Tongue (tissue), 3 donors: ENCODE measurements at places on chromosomes 11 and 22.

- no peak for DNase-seq
These were observed 81.0 kb downstream of the SLC36A4 start for GRCh38 chr11:93116641-93117441.

DNA sequence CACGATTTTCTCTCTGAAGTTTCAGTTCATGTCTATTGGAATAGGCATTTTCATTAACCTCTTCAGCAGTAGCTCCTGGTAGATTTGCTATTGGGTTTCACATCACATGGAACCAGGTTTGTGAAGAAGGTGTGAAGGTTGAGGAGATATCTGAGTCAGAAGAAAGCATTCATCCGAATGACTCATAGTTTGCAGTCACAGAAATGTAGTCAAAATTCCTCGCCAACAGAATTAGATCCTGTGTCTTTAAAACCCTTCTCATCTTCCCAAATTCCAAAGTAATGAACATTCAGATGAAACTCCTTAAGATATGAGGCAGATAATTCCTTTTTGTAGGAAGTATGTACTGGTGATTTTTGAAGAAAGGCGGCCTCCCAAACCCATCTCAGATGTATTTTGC, 125.0 kb upstream of the LARGE1 start:
- DNase-seq = no peak

DNA sequence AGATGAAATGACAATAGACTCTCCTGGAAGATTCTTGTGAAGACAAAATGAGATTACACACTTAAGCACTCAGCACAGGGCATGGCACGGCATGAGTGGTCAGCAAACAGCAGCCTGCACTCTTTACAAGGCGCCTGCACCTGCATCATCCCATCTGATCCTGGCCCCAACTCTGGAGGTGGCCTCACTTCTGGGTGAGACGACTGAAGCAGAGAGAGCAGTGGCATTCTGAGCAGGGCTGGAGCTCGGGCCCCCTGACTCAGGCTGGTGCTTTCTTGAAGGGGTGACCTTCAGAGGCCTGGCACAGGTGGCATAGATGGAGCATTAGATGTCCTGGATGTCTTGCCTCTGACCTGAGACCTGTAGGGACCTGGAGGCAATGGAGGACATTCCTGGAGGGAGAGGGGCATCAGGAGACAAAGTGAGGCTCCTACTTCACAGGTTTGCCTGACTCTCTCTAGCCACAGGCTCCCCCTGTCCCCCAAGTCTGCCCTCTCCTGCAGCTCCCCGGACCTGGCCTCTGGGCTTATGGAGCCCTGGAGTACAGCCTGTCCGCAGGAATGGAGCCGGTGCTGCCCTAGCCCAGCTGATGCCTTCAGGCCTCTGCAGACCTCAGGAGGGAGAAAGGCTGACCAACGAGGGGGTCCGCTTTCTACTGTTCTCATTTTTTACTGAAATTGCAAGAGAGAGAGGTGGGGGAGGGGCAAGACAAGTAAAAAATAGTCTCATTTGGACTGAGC, 65.5 kb upstream of the THY1 start:
- no peak for DNase-seq

DNA sequence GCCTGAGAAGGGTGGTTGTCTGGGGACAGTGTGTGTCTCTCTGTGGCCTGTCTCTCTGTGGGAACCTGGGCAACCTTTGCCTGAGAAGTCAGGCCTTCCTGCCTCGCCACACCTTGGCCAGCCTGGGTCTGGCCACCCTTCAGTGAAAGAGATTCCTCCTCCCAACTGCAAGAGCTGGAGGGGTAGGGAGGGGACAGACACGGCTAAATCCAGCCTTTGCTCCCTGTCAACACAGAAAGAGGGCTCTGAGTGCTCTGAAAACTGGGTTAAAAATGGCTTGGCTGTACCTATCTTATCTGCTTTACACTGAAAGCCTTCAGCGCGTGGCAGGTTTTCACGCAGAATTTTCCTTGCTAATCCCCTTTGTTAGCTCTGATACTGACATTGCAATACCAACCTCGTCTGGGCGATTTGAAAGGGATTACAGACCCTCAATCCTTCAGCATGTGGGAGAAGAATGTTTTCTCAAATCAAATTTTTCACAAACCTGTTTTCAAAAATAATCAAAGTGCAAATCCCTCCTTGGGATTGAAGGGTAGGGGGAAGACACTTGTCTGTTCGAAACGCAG, 163.7 kb downstream of the DSCAML1 start:
- no peak for DNase-seq

DNA sequence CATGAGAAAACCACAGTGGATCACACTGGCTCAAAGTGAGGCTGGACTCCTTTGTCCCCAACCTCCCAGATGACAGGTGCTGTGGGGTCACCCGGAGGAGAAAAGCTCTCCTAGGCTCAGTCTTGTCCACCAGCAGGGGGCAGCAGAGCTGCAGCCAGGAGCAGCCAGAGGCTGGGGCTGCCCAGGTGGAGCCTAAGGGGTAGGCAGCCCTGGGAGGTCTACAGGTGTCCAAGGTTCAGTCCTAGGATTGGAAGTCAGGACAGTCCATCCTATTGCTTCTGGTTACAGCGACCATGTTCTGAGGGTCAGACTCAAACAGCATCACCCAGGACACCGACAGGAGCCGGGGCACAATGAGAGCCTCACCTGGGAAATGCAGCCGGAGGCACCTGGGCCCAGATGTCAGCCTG, 77.6 kb upstream of the IGLL5 start:
- DNase-seq = peak; percentile 61

GRCh38 chr11:57638005-57638781, 11.5 kb downstream of the YPEL4 start:
- DNase-seq = peak; percentile 97

GRCh38 chr11:77127235-77127911, 673 bp upstream of the MYO7A start:
- peak; percentile 79 for DNase-seq

- no peak for DNase-seq
These were observed 128.0 kb downstream of the RBFOX2 start for GRCh38 chr22:35900483-35901168.

DNA sequence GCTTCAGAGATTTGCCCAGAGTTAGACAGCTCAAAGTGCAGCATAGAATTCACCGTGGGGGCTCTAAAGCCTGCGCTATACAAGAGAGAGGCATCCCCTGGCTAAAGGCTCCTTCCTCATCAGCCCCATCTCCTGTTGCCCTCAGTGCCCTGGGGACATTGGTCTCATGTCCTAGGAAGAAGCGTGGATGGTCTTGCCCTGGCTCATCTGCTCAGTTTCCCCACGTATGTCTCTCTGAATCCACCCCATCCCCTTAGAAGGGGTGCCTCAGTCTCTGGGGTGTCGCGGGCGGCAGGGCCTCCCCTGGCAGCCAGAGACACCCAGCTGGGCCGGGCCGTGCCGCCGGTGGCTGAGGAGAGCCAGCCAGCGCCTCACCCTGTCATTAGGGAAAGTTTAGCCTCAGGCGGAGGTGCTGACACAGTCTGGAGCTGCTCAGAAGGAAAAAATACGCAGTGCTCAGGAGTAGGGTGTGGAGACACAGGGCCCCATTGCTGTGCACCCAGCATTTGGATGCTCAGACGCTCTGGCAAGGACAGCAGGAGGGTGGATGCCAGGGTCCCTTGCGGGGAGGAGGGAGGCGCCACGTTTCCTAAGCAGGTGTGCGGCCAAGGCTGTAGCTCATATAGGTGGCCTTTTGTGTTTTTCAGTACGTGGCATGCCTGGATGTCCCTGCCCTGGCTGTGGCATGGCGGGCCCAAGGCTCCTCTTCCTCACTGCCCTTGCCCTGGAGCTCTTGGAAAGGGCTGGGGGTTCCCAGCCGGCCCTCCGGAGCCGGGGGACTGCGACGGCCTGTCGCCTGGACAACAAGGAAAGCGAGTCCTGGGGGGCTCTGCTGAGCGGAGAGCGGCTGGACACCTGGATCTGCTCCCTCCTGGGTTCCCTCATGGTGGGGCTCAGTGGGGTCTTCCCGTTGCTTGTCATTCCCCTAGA, 1.3 kb downstream of the SLC39A13 start:
- DNase-seq = no peak

DNA sequence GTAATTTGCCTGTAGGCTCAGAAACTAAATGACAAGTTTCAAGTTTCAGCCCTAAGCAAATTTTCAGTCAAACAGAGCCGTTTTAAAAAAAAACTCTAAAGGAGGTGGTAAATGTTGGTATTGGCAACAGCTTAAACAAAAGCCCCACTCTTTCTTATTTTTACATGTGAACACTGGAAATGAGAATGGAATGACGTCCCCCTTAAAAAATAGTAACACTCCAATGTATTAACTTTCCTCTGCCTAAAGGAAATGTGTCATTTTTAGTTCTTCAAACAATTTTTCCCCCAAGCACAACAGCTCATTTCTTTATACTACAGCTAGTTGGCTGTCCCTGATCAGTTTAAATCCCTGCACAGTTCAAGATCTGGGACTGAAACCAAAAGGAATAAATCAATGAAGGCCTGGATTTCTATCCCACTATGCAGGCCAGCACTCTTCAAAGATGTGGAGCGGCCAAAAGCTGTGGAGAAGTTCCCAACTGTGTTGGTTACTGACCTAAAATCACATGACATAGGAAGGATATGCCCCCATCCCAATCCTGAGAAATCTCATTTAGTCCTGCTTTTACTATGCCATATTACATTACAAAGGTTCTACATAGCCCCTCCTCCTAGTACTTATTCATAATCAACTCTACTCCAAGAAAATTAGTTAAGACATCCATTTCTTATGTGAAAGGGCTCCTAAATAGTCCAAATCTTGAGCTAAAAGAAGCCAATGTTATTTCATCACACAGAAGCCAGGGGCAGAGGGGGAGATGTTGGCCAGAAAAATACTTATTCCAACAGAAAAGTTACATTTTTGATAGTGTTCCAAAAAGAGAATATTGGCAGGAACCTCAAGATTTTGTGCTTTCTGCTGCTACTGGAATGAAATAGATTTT, 95.9 kb downstream of the CADM1 start:
- DNase-seq = peak; percentile 90

GRCh38 chr11:86587264-86588193, 84.9 kb downstream of the ME3 start:
- no peak for DNase-seq

GRCh38 chr11:78224906-78225420, 36.2 kb downstream of the USP35 start:
- no peak for DNase-seq

- DNase-seq = no peak
These were observed 32.3 kb upstream of the CYP2R1 start for GRCh38 chr11:14924318-14924717.

GRCh38 chr11:17400048-17400775, 11.8 kb upstream of the KCNJ11 start:
- DNase-seq = no peak

- peak; percentile 21 for DNase-seq
These were observed 9.3 kb upstream of the ACAT1 start for GRCh38 chr11:108112057-108112456.

DNA sequence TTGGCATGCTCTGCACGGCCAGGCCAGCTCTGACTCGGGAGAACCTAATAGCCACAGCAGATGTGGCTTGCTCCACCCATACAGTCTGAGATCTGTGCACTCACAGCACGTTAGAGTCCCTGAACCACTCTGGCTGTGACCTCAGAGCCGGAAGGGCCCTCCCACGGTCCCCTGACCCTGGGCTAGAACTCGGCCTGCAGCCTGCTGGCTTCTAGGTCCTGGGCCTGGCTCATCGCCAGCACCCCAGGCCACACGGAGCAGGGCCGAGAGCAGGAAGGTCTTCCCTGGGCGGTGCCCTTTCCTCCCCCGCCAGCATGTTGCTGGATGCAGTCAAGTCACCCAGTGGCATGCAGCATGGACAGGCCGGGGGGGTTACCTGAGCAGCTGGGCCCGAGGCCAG, 35.3 kb upstream of the TTLL12 start:
- no peak for DNase-seq

DNA sequence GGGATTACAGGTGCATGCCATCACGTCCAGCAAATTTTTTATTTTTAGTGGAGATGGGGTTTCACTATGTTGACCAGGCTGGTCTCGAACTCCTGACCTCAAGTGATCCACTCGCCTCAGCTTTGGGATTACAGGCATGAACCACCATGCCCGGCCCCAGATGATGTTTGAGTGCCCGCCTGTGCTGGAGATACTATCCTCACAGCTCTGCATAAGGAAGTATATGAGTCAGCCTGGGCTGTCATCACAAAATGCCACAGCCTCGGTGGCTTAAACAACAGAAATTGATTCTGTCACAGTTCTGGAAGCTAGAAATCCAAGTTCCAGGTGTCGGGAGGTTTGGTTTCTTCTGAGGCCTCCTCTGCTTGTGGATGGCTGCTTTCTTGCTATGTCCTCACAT, 119.3 kb downstream of the OSBP2 start:
- no peak for DNase-seq

GRCh38 chr22:26941896-26942636, 284.7 kb downstream of the MIAT start:
- peak; percentile 16 for DNase-seq

DNA sequence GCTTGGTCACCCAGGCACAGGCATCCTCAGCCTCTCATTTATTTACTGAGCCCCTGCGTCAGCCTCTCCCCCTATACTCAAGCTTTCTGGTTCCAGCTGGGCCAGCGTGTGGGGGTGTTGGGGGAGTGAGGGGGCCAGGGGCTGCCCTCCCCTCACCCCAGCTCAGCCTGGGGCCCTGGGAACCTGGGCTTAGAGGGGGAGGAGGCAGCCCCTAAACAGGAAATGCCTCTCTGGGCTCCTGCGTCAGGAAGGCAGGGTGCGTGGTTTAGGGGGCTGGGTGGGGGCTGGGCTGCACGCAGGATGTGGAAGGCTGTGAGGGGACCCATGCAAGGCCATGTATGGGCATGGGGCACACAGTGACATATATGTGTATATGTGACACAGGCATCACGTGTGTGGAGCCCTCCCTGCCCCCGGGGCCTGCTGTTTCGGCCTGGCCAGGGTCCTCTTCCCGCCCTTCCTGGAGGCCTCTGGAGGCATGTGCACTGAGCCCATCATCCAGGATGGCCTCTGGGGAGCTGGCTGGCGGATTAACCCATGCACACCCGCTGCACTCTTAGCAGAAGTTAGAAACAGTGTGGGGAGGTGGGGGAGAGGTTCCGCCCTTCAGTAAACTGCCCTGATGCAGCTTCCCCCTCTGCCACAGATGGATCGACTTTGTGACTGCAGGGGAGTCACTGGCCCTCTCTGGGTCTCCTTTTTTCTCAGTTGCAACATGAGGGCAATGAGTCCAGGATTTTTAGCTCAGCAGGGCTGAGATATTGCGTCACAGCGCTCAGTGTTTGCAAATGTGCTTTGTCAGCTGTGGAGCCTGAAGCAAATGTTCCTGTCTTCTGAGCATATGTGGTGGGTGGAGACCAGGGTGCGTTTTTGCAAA, 1.1 kb upstream of the CD248 start:
- DNase-seq = peak; percentile 63
